ENCODE measurements at places on chromosomes 3 and 15. TPM values are rescaled to one million over a fixed set of nuclear protein-coding genes. Genes with fewer than 3 reads are reported as not detected.

The NRROS gene
- 2.6 TPM for polyA plus RNA-seq

DNA sequence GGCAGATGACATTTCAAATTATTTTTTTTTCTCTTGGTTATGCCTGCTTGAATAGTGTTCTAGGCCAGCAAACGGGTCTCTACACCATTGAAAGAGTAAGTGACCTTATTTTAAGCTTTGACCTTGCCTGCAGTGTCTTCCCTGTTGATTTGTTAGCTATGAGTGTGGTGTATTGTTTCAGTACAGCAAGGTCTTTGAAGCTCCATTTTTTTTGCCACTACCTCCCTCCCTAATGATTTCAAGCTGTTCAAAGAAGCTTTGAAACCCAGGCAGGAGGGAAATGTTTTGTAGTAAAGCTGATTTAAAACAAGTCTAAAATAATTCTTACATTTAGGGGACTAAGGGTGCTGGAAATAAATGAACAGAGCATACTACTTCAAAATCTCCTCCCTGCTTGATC, 1249.8 kb downstream of the ROBO1 start:
- no peak for DNase-seq

The MAP1A gene
- 9.3 TPM for polyA plus RNA-seq

GRCh38 chr3:129014148-129014547, 13.0 kb downstream of the EFCC1 start:
- DNase-seq: no peak

The CNTN4 gene
- polyA plus RNA-seq: 30.1 TPM

DNA sequence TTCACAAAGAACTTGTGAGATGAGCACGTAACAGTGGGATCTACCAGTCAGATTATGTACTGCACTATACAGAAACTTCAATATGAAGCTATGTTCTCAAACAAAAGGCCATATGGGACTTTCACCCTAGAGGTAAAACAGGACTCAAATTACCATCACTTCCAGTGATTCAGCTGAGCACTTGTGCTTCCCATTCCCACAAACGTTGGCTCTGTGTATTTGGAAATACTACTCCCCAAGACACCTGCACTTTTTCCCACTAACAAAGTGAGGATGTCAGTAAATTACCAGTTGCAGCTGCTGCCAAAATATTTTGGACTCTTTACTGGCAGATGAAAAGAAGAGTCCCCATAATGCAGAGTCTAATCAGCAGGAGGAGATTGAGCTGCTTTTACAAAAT, 1570.1 kb downstream of the SI start:
- no peak for DNase-seq

All from left kidney (tissue), 8 donors.